Activated CD4-positive, alpha-beta T cell treated with anti-CD3 and anti-CD28 coated beads, Interleukin-10, Interleukin-2, amounts not matched to agents 100 ng/mL and 50 ng/mL, durations not matched to agents 16 hours and 8 hours (primary cell): ENCODE measurements at places on chromosomes 3 and 15.

GRCh38 chr3:5045961-5046360 is 66.7 kb downstream of the BHLHE40 start:
- DNase-seq: no peak

- DNase-seq: no peak
These were observed 151.1 kb downstream of the NUP210 start for GRCh38 chr3:13268961-13269441.

GRCh38 chr3:59731943-59732342 is 682.1 kb upstream of the CFAP20DC start:
- DNase-seq: no peak

- no peak for DNase-seq
These were observed 84.0 kb downstream of the DIPK2A start for GRCh38 chr3:144055604-144056003.

DNA sequence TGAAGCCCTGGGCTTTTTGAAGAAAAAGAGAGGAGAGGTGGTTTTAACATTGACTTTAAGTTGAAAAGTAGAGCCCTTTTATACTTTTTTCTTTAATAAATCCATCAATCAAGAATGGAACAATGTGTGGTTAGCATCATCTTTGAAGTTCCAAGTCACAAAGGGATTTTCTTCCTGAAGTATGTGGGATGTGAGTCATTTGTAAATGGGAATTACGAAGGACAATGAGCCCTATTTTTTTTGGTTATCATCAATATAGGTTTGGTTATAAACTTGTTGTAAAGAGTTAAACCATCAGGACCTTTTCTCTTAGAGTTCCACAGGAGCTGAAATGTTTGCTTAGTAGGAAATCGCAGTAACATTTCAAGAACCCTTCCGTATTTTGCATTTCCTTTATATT is 38.3 kb downstream of the PIK3CA start:
- DNase-seq: no peak

DNA sequence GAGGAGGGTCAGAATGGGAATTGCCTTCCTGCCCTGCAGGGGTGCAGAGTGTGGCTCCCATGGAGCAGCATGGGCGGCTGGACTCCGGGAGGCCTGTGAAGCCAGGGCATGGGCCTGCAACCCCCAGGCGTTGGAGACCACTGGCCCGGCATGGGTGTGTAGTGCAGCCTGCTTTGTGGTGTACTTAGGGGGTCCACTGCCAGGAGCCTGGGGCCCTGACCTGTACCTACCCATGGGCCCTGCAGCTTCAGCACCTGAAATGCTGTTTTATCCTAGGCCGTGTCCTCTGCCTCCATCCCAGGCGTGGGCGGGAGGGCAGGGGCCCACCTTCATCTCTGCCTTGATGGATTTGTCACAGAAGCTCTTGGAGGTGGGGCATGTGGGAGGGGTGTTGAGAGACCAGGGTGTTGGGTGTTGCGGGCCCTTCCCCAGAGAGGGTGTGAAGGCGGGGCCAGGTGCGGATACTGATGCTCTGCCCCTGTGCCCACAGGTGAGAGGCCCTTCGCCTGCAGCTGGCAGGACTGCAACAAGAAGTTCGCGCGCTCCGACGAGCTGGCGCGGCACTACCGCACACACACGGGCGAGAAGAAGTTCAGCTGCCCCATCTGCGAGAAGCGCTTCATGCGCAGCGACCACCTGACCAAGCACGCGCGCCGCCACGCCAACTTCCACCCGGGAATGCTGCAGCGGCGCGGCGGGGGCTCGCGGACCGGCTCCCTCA is 45.0 kb downstream of the KLF13 start:
- DNase-seq: no peak

DNA sequence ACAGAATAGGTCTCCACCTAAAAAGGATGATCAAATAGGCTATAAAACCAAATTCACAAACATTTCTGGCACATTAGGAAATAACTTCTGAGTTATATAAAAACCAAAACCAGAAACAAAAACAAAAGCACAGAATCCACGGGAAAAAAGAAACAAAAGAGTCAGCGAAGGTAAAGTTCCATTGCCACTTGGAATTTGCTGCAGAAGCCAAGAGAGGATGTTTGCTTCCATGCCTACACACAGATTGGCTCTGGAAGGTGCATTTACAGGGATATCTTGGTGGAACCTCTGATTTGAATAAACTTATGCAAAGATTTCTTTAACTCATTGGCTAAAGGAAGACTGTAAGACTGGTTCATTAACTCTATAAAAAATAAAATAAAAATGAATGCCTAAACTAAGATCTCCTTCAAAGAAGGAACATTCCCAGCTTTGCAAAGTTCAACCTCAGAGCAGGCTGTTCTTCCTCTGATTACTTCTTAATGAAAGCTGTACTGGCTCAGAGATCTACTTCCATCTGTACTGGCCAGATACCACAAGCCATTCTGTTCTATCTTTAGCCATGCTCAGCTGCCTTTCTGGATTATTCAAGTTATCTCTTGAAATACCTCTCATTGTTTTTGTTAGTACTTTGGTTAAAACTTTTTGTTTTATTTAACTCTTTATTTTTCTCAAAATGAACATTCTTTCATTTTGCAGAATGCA is 537.5 kb upstream of the CCDC54 start:
- no peak for DNase-seq

GRCh38 chr15:90818251-90819210 is 49.9 kb upstream of the FURIN start:
- peak; percentile 75 for DNase-seq

DNA sequence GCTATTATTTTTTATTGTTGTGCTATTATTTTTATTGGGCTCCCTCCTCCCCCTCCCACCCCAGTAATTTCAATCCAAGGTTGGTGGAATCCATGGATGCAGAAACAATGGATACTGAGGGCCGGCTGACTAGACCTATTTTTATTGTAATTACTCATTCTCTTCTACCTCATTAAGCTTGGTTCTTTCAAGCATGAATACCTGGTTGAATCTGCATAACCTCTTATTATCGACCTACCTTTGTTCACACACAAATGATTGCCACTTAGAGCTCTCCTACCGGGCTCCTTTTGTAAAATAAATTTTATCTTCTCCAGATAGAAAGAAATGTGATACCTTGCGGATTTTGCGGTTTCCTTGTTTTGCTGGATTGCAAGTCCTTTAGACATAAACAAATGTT is 31.6 kb downstream of the BTD start:
- DNase-seq: no peak

GRCh38 chr15:89837134-89837829 is 22.6 kb upstream of the ANPEP start:
- no peak for DNase-seq

DNA sequence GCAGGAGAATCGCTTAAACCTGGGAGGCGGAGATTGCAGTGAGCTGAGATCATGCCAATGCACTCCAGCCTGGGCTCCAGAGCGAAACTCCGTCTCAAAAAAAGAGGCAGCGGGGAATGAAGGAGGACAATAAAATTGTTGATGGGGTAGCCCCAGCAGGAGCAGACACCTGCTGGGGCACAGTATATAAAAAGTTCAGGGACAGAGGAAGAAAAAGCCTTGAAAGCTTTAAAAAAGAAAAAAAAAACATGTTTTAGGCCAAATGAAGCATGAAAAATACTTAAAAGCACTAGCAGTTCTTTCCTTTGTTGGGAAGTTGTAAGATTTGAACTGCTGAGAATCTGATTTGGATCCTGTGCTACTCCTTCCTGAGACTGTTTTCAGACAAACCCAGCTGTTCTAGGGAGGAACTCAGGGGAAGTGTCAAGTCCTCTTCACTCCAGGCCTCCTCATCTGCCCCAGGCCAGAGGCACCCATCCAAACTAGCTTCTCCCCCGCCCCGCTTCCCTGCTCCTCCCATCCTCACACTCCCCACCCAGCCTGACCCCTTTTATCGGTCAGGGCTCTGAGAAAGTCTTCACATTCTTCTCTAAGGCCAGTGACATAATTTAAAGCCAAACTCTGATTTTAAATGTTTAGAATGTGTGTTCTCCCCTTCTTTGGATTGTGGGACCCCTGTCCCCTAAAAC is 4.9 kb downstream of the IL17RD start:
- DNase-seq: no peak

DNA sequence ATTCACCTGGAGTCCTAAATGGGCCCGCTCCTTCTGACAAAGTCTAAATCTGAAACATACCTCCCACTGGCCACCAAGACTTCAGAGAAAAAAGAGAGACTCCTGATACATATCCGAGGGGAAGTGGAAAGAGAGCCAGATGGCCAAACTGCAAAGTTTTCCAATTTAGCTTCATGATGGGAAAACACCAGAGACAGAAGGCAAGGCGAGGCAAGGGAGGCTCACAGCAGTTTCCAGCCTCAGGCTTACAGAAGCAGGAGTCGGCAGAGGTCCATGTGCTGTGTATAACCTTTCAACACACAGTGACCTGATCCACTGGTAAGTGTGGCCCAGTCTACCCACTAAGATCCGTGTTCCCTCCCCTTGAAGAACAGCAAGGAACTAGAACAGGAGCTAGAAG is 29.9 kb upstream of the PDE8A start:
- DNase-seq: no peak

GRCh38 chr3:138389841-138390581 is 41.6 kb downstream of the MRAS start:
- no peak for DNase-seq

- no peak for DNase-seq
These were observed 20.9 kb downstream of the RAD54L2 start for GRCh38 chr3:51559411-51559888.
